NCI-H1417 treated with DMSO at 0.1 percent for 48 hours (cell line): ENCODE measurements at places on chromosomes 5 and 9.

DNA sequence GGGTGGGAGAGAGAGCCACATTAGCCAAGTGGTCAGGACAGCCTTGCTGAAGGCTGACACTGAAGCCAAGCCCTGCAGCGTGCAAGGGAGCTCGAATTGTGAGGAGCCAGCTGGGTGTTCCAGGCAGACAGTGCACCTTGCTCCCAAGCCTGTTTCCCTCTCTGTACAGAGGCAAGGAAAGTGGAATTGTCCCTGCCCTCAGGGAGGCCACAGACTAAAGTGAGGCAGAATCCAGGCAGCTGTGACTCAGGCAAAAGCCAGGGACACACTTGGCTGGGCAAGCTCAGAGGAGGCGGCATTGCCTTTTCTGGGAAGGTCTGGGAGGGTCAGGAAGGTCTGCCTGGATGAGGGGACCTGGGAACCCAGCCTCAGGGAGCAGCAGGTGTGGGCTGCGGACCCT is 50.2 kb upstream of the LMX1B start:
- DNase-seq, result no peak

GRCh38 chr5:105905392-105905791 is 1765.3 kb downstream of the EFNA5 start:
- no peak for DNase-seq

GRCh38 chr9:133821601-133822429 is 83.7 kb upstream of the SARDH start:
- DNase-seq, result no peak

DNA sequence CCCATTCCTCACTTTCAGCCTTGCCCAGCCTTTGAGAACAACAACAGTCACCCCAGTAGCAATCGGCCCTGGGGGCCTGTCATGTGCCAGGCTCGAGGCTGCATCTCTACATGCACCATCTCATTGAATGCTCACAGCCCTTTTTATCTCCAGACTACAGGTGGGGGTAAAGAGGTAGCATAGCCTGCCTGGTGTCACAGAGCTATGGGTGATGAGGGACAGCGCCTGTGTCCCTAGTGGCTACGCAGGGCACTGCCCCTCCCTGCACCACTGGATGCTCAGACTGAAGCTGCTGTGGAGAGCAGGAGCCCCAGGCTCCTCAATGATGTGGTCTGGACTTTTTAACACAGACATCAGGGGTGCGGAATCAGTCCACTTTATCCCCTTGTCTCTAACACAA is 2.8 kb downstream of the CAMK2A start:
- DNase-seq, result no peak
